ENCODE measurements at places on chromosomes 16 and 17.

GRCh38 chr16:75323198-75323597 lies 71.8 kb upstream of the BCAR1 start:
- no peak for DNase-seq

DNA sequence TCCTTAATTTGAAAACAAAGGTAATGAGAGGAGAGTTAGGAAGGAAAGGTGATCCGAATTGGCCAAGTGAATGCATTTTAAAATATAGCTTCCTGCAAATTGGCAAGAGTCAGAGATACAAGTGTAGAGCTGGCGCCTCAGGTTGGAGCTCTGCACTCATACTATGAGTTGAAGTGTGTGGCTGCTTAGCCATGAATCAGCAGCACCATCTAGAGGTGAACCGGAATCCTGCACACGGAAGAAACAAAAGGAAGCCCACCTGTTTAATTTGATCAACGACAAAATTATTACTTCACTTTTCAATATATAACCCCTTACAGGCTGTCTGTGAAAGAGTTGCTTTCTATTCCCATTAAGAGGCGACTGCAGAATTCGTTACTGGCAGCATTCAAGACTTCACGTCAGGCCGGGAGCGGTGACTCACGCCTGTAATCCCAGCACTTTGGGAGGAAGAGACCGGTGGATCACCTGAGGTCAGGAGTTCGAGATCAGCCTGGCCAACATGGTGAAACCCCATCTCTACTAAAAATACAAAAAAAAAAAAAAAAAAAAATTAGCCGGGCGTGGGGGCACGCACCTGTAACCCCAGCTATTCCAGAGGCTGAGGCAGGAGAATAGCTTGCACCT lies 1253.7 kb upstream of the CDH8 start:
- peak; percentile 25 for DNase-seq

DNA sequence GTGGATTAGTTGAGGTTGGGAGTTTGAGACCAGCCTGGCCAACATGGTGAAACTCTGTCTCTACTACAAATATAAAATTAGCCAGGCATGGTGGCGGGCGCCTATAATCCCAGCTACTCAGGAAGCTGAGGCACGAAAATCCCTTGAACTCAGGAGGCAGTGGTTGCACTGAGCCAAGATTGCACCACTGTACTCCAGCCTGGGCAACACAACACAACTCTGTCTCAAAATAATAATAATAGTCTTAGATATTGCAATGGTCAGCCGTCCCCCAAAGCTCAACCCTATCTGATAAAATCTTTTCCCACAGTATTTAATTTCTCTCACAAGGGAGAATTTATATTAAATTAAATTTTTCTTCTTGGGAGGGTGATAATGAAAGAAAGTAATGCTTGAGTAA lies 169.6 kb downstream of the XYLT1 start:
- DNase-seq: no peak

GRCh38 chr16:9050102-9050830 lies 41.2 kb upstream of the HAPSTR1 start:
- DNase-seq: peak; percentile 19

DNA sequence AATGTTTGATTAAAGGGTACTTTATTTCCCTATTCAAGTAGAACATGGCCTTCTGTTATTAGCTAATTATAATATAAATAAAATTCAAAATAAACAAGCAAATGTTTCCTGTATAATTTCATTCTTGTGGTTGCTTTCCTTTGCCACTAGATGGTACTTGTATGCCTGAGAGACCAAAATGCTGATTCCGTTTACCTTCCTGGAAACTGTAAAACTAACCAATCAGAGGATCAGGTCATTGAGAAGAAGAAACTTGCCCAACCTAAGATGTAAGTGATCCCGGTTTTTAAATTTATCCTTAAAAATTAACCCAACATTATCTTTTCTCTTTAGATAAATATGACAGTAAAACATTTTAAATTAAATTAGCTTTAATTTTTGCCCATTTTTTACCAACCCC lies 8.1 kb upstream of the ABCA5 start:
- DNase-seq: peak; percentile 35

DNA sequence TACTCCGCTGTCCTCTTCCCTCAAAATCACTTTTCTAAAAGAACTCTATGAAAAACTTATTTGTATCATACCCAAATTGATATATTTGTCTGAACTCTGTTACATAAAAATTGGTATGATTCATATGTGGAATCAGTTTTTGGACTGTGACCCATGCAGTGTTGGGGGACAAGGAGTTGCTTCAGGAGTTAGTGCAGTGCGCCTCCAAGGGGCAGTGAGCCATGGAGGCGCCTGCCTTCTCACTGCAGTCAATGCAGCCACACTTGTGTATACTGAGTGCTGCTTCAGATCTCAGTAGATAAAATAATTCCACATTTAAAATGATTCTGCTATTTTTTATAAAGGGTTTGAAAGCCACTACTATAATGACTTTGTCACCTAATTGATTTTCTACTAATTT lies 32.5 kb downstream of the DGKE start:
- no peak for DNase-seq

DNA sequence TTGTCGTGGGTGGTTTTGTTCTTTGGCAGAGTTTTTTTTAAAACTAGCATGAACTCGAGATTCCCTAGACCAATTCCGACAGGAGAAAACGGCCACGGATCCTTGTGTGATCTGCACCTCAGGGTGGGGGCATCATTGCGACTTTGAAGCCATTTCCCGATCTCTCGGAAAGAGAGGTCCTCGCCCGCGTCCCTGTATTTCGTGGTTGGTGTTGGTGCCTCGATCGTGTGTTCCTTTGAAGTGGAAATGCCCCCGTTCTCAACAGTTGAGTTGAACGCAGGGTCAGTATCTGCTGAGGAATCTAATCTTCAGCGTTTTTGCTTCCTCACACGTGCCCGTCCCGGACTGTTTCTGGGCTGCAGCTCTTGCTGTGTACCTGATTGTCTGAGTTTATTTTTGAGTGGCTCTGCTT lies 1.1 kb downstream of the CRAMP1 start:
- peak; percentile 7 for DNase-seq

DNA sequence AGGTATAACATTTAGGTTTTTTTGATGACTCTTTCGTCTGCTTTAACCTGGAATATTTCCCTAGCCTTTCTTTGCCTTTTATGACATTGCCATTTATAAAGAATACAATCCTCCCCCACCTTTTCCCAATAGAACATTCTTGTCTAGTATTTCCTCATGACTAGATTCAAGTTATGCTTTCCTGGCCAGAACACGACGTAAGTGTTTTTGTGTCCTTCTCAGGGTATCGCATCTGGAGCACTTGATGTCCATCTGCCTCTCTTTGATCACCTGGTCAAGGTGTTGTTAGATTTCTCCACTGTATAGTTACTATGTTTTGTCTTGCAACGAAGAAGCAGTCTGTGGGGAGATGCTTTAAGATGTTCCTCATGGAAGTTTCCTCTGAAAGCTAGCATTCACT lies 87.4 kb downstream of the MSI2 start:
- DNase-seq: no peak

- DNase-seq: no peak
Observed at GRCh38 chr16:62068747-62069146, 32.5 kb upstream of the CDH8 start.

- no peak for DNase-seq
Observed at GRCh38 chr17:43341715-43342588, 56.8 kb upstream of the ARL4D start.

GRCh38 chr16:83843657-83844056 lies 35.9 kb downstream of the HSBP1 start:
- DNase-seq: peak; percentile 25

GRCh38 chr17:66671156-66671555 lies 163.8 kb upstream of the CACNG5 start:
- DNase-seq: no peak

- no peak for DNase-seq
Observed at GRCh38 chr16:70341600-70341999, 5.1 kb upstream of the DDX19A start.

DNA sequence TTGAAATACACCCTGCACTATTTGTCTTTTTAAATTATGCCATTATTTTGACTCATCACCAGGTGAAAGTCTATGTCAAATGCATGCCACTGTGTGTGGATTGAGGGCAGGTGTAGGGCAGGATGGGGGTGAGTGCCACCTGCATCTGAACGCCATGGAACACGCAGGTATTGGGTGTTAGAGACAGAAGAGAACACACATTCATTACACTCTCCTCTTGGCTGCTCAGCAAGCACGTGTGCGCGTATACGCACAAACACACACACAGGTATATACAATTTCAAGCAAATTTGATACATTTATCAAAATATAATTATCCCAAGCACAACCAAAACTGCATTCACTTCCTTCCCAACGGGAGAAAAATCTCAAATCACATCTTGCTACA lies 268.9 kb downstream of the NTN1 start:
- no peak for DNase-seq

DNA sequence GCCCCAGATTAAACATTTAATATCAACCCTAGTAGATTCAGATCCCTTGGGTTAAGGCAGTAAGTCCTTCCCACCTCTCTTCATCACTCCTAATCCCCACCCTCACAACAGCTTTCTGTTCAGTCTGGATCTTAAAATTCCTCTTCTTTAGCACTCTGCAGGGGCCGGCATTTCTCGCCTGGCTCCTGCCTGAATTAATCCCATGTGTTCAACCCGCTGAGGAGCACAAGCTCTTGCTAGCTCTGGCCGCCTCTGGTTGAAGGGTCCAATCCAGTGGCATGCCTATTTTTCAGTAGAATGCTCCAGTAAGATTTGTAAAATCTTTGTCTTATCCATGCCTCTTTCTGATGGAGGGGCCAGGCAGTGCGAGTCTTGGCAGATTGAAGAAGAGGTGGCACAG lies 59.2 kb downstream of the CYB5B start:
- DNase-seq: no peak

GRCh38 chr17:16878606-16879005 lies 93.3 kb downstream of the TNFRSF13B start:
- DNase-seq: no peak

DNA sequence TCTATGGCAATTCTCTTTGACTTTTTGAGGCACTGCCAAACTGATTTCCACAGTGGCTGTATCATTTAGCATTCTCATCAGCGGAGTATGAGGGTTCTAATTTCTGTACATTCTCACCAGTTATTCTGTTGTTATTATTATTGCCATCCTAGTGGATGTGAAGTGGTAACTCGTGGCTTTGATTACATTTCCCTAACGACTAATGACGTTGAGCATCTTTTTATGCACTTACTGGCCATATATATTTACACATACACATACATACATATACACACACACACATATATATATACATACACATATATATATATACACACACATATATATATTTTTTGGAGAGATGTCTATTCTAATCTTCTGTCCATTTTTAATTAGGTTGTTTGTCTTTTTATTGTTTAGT lies 3.7 kb upstream of the MLYCD start:
- DNase-seq: no peak

DNA sequence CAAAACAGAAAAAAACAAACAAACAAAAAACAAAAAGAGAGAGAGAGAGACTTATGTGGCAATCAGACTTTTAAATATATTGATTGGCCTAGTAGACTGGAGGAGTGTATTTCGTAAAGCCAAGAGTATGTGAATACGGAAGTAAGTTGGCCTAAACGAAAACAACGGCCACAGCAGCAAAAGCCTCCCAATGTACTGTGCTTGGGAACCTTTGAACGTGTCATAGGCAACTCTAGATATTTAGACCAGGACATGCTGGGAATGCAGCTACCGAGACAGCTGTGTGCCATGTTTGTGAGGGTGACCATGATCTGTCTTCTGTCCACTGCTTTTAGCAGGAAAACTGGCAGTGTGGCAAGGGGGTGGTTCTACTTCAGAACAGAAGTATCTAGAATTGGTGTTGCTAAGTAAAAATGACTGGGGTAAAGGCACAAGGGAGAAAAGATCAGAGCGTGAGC lies 7.4 kb downstream of the MAF start:
- DNase-seq: no peak

All from inflammatory macrophage treated with lipopolysaccharide for 1 hour (primary cell).